ENCODE measurements at places on chromosomes 7 and 10.

DNA sequence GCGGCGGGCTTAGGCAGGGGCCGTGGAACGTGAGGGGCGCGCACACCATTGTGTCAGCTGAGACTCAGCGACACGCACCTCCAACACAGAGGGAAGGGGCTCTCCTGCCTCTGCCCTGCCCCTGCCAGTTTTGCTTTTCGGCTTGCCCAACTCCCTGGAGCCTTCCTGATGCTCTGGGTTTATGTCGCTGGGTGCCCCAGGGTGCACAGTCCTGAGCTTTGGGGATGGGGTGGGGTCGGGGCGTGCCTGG, 13.3 kb downstream of the TMEM120A start:
- no peak for DNase-seq

DNA sequence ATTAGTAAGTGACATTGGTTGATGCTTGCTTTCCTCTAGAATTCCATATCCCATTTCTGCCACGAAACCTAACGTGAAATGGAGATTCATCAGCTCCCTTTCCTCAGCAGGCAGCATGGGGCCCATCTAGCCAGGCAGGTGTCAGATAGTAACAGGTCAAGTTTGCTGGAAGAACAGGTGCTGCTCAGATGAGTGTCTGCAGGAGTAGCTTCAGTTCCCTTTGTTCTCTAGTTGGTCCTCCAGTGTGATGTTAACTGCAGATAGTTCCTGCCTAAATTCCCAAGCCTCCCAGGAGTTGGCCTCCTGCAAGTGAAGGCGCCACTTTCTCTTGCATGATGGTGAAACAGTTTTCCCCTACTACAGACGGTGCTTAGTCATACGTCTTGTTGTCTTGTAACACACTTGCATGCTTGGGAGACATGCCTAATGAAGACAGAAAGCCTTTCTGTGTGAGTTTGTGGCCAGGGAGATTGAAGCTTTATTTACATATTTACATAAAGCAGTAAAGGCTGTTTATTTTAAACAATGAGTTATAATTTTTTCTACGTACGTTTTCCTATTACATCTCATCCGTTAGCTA, 175.4 kb downstream of the CHN2 start:
- no peak for DNase-seq

DNA sequence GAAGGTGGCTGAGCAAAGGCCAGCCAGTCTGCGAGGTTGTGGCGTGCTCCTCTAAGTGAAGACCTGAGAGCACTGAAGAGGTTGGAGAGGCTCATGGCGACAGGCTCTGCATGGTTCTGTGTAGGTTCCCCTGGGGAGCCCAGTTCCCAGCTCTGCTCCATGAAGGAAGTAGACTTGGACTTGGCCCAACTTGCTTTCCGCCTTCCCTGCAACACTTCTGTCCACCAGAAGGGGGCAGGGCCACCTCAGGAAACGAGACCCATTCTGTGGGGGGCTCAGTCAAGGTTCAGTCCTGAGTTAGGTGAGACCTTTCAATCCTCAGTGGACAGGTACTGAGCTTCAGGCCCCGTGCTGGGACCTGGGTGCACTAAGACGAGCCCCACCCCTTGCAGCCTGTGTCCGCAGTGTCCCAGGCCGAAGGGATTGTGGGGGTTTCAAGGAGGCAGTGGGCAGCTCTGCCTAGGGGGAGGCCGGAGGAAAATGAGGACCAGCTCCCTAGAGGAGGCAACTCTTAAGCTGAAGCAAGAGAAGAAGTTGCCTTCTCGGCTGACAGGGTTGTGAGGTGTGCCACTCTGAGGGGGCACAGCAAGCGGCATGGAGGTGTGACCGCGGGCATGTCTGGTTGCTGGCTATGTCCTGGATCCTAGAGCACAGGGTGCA, 15.0 kb upstream of the PCBD1 start:
- DNase-seq: peak; percentile 11

DNA sequence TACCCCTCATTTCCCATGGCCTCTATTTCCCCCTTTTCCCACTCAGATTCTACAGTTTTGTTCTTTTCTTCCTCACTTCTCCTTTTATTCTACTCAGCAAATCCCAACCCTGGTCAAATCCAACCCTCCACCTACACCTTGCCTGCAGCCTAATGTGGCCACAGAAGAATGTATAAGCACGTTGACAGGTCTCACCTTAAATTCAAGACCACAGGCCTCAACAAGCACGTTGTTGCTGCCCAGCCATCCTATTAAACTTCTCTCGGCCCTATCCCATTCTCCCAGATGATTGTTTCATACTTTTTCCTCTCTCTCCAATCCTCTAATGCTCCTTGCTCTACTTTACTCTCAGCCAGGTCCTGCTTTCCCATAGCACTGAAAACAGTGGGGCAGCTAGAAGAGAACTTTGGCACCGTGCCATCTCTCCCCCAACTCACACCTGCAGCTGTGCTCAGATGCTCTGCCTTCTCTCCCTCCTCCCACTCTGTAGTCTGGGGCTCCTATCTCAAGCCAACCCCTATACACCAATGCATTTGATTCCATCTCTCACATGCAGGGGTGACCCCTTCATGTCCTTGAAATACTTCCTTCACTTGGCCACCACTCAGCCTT, 6.8 kb upstream of the EIF3A start:
- no peak for DNase-seq

DNA sequence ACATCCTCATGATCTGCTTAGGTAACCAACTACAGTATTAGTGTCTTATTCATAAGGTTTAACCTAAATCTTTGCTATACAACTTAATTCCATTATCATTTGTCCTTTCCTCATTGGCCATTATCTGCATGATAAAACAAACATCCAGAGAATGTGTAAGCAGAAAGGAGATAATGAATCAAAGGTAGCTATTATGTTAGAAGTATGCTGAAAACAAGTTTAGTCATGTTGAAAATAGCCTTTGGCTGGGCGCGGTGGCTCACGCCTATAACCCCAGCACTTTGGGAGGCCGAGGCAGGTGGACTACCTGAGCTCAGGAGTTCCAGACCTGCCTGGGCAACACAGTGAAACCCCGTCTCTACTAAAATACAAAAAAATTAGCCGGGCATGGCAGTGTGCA, 78.2 kb downstream of the NT5C2 start:
- DNase-seq: no peak

GRCh38 chr7:95691464-95691863, 80.9 kb upstream of the DYNC1I1 start:
- DNase-seq: no peak

DNA sequence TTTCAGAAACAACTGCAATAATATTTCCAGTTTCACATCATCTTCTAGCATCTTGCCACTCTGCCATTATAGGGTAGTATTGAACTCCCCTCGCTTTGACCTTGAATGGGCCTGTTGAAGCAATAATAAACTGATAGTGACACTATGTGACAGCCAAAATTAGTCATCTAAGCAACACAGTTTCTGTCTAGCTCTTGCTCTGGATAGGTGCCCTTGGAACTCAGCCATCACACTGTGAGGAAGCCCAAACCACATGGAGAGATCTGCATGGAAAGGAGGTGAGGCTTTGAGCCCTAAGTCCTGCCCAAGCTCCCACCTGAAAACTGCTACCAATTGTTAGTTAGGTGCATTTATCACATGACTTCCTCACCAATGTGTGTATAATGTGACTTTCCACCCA, 18.1 kb upstream of the KCND2 start:
- DNase-seq: no peak

DNA sequence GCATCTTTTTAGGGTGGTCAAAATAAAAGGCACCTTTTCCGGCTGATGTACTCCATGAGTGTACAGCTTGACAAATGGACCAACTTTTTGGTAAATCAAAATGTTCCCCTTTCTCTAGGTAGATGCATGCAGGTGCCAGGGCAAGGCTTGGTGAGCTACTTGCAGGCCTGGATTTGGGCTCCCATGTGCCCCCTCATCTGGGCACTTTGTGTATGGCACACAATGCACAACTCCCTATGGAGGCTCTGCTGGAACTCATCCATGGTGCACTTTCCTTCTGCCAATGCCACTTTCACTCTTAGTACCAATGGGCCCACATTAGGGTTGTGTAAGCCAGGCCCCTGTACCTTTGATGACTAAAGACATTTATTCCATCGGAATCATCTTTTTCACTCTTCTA, 300.8 kb downstream of the SDHAF3 start:
- no peak for DNase-seq

- DNase-seq: no peak
Observed at GRCh38 chr7:79620291-79620690, 166.8 kb upstream of the MAGI2 start.

DNA sequence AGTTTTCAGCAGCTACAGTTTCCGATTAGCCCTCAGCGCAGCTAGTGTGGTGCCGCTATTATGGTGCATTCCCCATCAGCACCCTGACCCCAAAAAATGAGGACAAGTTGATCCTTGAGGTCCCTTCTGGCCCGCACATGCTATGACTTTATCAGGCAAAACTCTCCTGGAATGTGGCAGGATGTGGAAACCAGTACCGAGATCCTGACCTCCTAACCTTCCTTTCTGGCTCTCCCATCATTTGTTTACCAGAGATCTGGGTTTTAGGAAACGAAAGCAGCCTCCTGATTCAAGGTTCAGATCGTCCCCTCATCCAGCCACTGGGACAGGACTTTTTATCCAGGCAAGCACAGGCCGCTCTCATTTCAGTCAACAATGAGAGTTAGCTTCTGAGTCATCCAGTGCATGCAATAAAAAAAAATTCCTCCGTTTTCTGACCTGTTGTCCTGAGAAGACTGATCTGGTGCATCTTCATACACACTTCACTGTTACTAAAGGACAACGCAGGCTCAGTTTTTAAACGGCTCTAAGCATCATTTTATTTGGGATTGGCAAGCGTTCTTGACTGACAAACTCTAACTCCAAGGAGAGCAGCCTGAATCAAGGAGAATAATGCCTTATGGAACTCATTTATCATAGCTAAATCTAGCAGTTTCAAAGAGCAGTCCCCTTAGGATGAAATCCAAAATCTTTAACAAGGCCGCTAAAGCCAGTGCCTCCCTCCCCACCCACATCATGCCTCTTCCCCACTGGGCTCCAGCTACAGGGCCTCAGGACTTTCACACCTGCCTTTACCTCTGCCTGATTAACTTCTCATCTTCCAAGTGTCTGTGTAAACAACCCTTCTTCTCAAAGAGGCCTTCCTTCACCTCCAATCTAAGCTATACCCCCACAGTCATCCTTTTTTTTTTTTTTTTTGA, 17.1 kb downstream of the PDLIM1 start:
- no peak for DNase-seq

GRCh38 chr10:133418289-133418993, 6.0 kb downstream of the SPRN start:
- no peak for DNase-seq

DNA sequence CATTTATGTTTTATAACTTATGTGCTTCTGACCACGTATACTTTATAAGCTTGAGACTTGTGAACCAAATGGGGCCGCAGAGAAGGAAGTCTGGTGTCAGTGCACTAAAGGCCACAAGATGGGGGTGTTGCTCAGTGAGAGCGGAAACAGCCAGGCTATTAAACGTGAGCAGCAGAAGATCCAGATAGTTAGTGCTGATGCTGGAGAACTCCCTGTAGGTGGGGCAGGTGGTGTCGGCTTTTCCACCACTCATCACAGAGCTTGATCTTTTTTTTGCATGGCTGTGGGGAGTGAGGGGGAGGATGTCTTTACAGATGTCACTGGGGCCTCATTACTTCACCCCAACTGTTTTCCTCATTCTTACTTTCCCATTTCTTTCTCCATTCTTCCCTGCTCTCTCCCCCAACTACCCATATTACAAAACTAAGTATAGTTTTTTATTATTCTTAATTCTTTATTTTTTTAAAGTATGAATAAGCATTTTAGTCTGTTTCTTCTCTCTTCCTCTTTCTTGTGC, 34.7 kb downstream of the ACADSB start:
- DNase-seq: peak; percentile 18

- DNase-seq: no peak
Observed at GRCh38 chr10:52459097-52459496, 145.0 kb downstream of the DKK1 start.

DNA sequence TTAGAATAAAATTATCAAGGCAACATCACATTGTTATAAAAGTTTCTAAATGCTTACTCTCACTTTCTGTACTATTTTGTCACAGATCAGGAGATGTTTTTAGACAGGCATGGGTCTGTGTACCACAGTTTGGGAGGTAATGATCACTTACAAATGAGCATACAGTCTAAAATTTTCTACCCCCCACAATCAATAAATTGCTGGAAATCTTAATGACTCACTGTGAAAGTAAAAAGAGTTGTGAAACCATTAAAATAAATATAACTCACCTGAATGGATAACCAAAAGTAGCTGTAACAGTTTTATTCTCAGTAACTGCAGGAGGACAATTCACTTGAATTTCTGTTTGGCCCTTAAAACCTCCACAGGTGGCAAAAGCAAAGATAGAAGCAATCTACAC, 13.2 kb downstream of the SYPL1 start:
- no peak for DNase-seq

All from NCI-H2107 (cell line).